Cardiac ventricle fibroblast (primary cell): ENCODE measurements at places on chromosomes 5 and 9. TPM values are rescaled to one million over a fixed set of nuclear protein-coding genes. Genes with fewer than 3 reads are reported as not detected.

The PDLIM7 gene
- 96.1 and 124 TPM in 2 replicates for total RNA-seq

The IL3 gene
- total RNA-seq: not detected in 2 replicates

The DNAI1 gene
- not detected in 2 replicates for total RNA-seq

The GPR21 gene
- 0.19 and 0.29 TPM in 2 replicates for total RNA-seq

The PCSK1 gene
- 17.7 and 30.1 TPM in 2 replicates for total RNA-seq

The PKD2L2 gene
- not detected in 2 replicates for total RNA-seq

The HMCN2 gene
- 0.06 TPM in 1 of 2 replicates, not detected in the other for total RNA-seq

The ERAP2 gene
- total RNA-seq: 0.62 and 1.3 TPM in 2 replicates

The GPX8 gene
- 108 and 132 TPM in 2 replicates for total RNA-seq

The DDX4 gene
- total RNA-seq: not detected in 2 replicates

The ASPN gene
- 11.1 and 11.6 TPM in 2 replicates for total RNA-seq
